Stimulated activated CD4-positive, alpha-beta T cell treated with anti-CD3 and anti-CD28 coated beads, Interleukin-1b, Interleukin-23, amount 100 ng/mL, for 1 hour (primary cell): ENCODE measurements at places on chromosomes 6 and 20.
A peak's percentile ranks its signal among the peaks of the same experiment; 100 is the strongest.

- no peak for DNase-seq
Observed at GRCh38 chr6:2891768-2892170, 11.3 kb downstream of the SERPINB9 start.

DNA sequence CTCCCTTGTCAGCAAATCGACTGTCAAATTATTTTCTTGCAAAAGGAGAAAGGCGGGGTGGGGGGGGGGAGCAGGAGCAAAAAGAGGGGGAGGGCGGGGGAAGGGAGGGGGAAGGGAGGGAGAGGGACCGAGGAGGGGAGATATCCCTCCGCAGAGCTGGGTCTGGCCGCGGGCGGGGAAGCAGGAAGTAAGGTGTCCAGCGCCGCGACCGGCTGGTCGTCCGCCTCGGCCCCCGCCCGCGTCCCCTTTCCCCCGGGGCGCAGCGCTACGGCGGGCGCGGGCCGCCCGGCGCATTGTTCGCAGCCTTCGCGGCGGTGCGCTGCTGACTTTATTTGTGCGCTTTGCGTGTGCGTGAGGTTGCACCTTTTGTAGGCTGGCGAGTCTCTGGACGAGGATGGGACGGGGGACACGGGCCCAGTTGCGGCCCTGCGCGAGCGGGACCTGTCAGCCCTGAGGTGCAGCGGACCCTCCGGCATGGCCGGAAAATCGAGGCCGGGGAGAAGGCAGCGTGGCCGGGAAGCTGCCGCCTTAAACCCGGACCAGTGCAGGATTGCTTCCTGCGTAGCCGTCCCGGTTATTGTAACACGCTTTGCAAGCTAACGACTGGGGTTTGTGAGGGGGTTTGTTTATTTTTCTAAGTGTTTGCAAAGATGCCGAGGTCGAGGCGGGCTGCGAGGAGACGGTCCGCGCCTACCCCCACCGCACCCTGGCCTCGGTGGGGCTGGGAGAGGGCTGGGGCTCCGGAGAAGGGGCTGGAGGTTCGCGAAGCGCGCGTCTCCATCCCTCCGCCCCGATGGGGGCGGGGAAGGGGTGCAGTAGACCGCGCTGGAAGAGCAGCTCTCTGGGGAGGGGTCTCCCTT is 675 bp upstream of the TRERF1 start:
- DNase-seq: peak; percentile 27

- no peak for DNase-seq
Observed at GRCh38 chr6:93087606-93088005, 331.8 kb downstream of the EPHA7 start.

- DNase-seq: no peak
Observed at GRCh38 chr6:85389151-85389797, 60.6 kb upstream of the NT5E start.

DNA sequence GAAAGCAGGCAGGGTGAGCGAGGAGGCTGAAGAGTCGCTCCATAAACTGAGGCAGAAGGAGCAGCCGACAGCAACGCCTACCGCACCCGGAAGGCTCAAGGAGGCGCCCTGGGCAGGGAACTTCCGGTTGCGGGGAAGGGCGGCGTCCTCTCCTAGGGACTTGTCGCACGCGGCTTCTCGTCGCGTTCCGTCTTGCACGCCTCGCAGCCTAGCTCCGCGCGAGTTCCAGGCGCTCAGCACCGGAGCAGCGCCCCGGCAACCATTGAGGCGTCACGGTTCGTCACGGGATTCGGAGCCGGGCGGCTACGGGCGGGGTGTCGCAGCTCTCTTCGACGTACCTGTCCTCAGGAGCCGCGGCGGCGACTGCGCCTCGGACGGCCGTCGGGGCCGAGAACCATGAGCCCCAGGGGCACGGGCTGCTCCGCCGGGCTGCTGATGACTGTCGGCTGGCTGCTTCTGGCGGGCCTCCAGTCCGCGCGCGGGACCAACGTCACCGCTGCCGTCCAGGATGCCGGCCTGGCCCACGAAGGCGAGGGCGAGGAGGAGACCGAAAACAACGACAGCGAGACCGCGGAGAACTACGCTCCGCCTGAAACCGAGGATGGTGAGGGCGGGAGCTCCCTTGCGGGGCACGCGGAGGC is at the start of gene SPACA1:
Gene SPACA1 (plus strand): TSS at position 332 of the 641 bp plus-strand sequence. CDS start 65 bp downstream, at position 397.
- no peak for DNase-seq

DNA sequence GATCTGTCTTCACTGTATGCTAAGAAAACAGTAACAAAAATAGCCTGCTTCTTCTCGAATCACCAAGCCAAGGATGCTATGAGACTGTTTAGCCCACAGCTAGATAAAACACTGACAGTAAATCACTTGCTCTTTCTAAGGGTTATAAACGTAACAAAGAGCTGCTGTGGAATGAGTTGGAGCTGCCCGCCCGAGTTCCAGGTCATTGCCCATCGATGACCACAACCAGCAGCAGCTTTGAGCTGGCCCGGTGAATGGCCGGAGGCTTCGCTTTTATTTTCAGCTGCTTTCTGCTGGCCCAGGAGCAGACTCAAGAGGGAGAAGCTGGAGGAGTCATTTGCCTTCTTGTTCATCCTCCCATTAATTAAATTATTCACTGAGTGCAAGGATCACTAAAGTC is 82.2 kb upstream of the CDH4 start:
- DNase-seq: no peak

- no peak for DNase-seq
Observed at GRCh38 chr6:56860475-56860874, 94.4 kb upstream of the BEND6 start.
